Kasumi-1 (cell line): ENCODE measurements at places on chromosomes 5 and 9.

GRCh38 chr9:101418518-101419430 is 16.8 kb downstream of the ALDOB start:
- no peak for DNase-seq

DNA sequence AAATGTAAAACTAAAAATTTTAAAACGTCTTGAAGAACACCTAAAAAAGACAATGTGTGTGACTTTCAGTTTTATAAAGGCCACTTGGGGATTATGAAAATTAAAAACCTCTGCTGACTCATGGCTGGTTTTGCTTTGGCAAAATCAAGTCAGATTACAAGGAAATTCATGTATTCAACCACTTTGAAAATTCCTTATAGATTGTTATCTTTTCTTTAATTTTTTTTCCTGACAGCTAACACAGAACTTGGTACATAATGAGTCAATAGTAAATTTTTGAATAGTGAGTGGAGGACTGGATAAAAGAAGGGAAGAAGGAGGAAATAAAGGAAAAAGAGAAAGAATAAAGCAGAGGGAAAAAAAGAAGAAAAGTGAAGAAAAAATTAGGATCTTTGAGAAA is 1774.7 kb upstream of the ACO1 start:
- no peak for DNase-seq

GRCh38 chr9:81984928-81985327 is 3.6 kb upstream of the SPATA31D1 start:
- DNase-seq: no peak

DNA sequence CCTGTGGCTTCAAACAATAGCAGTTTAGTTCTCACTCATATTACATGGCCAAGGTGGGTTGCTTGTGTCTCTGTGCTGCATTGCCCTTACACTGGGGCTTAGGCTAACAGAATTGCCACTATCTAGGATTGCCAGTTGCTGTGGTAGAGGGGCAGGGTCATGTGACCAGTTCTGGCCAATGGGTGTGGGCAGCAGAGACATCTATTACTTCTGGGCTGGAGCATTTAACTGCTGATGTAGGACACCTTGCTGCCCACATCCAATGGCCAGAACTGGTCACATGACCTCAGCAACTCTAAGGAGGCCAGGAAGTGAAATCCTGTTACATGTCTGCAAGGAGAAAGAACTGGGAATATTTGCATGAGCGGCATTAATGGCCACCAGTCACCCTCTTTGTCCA is 199.3 kb downstream of the C9orf152 start:
- no peak for DNase-seq

- peak; percentile 18 for DNase-seq
Measured at GRCh38 chr5:72244862-72245371, 75.1 kb downstream of the MRPS27 start.

DNA sequence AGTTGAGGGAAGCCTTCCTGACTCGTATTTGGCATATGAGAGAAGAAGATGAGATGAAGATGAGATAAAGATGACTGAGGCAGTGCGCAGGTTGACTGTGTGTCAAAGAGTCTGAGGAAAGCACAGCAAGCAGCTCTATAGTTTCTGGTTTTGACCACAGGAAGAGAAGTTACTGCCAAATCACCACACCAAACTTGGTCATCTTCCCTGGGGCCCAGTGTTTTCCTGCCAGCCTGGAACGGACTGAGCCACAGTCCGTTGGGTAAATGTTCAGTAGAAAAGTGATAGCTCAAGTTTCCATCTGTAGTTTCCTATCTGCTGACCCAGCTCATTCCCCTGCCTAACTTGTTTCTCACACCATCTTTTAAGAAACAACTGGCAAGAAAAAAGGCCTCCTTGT is 80.7 kb upstream of the ADAMTS19 start:
- DNase-seq: no peak

DNA sequence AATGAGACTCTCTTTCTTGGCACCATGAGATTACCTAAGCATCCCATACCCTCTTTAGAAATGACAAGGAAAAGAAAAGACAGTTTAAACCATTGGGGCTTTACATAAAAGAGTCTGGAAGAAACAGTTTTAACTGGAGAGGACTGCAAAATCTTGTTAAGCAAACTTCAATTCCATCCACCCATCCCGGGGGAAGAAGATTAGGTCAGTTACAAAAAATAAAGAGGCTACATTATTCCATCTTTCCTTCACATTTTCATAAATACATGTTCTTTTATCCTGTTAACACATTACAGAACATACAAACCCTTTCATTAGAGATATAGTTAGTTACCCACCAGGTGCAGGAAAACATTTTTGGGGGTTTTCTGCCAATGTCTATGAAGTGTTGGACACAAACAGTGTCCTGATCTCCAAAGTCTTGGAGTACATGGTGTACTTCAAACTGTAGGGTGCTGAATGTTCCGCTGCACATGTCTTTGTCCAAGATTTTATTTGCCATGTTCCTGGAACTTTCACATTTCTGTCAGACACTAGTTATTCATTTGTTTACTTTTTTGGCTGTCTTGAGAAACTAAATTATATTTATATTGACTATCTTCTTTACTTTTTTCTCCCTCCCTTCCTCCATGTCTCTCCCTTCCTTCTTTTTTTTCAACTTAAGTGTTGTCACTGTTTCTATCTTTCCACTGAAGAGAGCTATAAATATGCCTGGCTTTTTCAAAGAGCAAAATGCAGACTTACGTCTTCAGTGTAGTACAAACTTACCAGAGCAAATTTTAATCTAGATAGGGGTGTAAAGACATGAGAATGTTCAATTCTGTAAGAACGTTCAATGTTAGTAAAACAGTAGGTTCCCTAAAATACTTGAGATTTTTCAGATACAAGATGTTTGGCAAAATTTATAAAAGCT is 410.9 kb upstream of the PRR16 start:
- no peak for DNase-seq

- DNase-seq: no peak
Measured at GRCh38 chr5:68631884-68632283, 416.3 kb downstream of the PIK3R1 start.

DNA sequence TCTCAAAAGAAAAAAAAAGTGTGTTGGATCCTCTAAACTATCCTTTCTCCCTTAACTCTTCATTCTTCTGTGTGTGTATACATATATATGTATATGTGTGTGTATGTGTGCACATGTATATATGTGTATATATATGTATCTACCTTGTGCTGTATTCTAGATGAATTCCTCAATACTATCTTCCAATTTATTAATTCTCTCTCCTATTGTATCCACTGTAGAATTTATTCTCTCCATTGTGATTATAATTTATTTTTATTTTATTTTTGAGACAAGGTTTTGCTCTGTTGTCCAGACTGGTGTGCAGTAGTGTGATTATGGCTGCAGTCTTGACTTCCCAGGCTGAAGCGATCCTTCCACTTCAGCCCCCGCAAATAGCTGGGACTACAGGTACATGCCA is 147.1 kb upstream of the ZNF618 start:
- no peak for DNase-seq

GRCh38 chr9:75814667-75815066 is 75.8 kb upstream of the PCSK5 start:
- no peak for DNase-seq

GRCh38 chr9:81461196-81461595 is 228.2 kb downstream of the TLE1 start:
- no peak for DNase-seq

- no peak for DNase-seq
Measured at GRCh38 chr5:105158526-105158925, 1595.9 kb upstream of the NUDT12 start.

GRCh38 chr5:172594867-172595466 is 46.1 kb upstream of the NEURL1B start:
- DNase-seq: no peak

DNA sequence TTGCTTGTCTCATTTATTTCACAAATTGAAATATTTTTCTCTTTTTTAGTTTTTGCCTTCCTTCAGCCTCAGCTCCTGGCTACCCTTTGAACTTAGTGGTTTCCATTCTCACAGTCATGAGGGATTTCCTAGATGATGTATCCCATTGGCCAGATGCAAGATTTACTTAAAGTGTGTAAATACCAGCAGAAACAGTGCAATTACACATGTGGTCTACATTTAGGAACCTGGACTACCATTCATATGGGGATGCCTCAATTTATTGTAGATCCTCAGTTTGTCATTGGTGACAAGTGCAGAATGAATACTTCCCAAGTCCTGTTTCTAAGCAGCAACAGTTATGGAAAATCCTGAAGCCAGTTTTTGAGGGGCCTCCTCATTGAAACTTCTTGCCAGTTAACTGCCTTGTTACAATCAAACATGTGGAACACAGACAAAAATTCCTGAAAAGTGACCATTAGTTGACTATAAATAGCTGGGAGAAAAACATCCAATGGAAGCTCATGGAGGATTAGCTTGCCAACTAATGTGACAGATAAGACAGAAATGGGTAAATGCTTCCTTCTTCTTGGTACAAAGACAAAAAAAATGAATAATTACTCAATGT is 113.6 kb upstream of the FER start:
- no peak for DNase-seq

DNA sequence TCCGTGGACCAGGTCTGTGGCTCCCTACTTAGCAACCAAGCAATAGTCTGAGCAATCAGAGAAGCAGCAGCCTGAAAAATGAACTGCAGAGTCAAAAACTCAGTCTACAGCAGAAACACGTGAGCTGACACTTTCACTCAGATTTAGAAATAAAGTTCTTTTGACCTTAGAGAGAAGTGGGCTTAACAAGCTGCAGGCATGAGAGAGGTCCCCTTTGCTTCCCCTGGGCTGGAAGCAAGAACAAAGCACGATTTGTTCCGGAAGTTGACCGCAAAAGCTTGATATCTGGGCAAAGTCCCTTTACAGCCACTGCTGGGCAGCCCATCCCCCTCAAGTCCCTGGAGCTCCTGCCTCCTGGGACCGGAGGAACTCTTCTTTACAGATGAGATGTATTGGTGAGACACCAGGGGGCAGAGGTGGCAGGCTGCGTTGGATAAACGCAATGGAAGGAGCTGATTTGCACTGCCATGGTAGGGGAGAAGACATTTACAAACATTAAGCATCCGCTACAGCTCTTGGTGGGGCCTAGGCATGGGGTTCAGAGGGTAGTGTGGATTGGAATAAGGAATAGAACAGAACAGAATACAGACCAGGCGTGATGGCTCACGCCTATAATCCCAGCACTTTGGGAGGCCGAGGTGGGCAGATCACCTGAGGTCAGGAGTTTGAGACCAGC is 5.8 kb upstream of the SOWAHA start:
- peak; percentile 12 for DNase-seq

DNA sequence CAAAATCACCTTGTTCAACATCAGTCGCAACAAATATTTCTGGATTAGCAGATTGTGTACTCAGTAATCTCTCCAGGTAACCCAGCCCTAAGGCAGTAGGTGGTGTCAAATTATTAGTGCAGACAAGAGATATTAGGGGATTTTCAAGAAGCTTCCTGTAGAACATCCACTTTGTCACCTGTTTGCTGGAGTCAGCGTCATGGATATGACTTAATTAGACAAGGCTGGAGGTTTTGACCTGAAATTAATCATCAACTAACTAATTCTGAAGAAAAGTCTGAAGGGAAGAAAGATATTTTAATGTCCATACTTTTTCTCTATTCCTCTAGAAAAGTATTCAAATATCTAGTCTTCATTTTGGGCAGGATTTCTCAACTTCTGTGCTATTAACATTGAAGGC is 91.4 kb upstream of the CCDC112 start:
- DNase-seq: no peak

DNA sequence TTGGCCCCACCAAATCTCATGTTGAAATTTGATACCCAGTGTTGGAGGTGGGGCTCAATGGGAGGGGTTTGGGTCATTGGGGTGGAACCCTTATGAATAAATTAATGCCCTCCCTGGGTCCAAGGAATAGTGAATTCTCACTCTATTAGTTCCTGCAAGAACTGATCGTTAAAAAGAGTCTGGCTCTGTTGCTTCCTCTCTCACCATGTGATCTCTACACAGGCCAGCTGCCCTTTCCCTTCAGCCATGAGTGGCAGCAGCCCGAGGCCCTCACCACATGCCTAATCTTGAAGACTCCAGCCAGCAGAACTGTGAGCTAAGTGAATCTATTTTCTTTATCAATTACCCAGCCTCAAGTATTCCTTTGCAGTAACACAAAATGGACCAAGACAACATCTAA is 106.0 kb downstream of the CAAP1 start:
- DNase-seq: no peak

DNA sequence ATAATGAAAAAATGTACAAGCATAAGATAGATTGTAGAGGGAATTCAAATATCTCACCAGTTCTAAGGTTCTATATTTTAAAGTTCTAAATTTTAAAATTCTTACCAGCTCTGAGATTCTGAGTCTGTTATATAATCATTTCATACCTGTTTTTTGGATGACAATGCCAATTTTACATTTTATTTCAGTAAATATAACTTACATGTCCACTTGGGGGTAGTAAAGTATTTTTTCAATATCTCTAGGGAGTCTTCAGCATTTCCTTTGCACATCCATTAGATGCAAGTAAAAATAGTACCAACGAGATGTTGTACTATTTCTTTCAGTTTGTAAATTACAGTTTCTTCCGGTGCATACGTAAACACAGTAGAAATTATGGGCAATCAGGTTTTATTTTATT is 25.7 kb downstream of the NMUR2 start:
- no peak for DNase-seq

- DNase-seq: peak; percentile 7
Measured at GRCh38 chr5:60538955-60539866, 160.8 kb downstream of the DEPDC1B start.

GRCh38 chr9:100669968-100670367 is 92.1 kb downstream of the CAVIN4 start:
- no peak for DNase-seq

- DNase-seq: no peak
Measured at GRCh38 chr9:34630402-34631154, 1.7 kb upstream of the ARID3C start.

GRCh38 chr9:35522700-35523099 is 32.8 kb downstream of the RUSC2 start:
- no peak for DNase-seq

- no peak for DNase-seq
Measured at GRCh38 chr9:99029083-99029645, 75.7 kb upstream of the TGFBR1 start.

GRCh38 chr9:115038178-115038577 is 79.8 kb downstream of the TNC start:
- no peak for DNase-seq

DNA sequence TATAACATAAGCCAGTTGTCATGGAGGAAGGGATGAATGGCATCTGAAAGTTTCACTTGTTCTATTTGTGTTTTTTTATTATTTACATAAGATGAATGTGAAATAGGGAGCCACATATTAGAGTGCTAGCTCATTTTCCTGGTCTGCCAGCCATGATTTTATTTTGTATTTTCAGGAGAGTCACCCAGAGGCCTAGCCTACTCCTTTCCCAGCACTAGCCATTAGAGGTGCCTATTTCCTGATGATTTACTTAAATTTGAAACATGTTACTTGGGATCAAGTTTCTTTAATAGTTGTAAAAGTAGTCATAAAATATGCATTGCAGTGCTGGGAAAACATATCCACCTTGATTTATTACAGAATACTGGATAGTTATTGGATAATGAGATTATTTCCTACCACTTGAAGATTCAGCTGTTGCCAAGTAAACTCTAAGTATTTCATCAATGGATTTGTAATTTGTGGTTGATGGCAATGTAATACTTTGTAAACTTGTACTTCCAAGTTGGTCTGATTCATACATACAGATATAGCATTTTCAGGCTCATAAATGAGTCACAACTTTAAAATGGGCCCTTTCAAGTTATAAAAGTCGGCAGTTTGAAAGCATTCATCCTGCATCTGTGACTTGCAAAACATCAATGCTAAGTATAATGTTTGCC is 50.8 kb downstream of the KCNN2 start:
- DNase-seq: no peak
